ENCODE measurements at places on chromosomes 4 and X.

- no peak for DNase-seq
Observed at GRCh38 chr4:187910741-187911140, 84.8 kb upstream of the ZFP42 start.

GRCh38 chr4:182863501-182863900 is 53.7 kb downstream of the DCTD start:
- peak; percentile 76 for DNase-seq

DNA sequence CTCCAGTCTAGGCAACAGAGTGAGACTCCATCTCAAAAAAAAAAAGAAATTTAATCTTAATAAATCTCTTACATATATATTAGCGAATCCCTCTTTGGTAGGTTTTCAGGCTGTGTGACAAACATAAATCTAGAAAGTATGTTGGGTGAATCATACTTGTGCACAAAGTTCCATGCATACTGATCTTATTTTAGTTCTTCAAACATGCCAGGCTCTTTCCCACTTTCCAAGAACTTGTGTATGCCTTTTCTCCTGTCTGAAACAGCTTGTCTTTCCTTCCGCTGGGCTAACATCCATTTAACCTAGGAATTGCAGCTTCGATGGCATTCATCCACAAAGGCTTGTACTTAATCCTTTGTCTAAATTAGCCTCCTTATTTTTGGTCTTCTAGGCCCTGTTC is 156.6 kb upstream of the CASK start:
- no peak for DNase-seq

DNA sequence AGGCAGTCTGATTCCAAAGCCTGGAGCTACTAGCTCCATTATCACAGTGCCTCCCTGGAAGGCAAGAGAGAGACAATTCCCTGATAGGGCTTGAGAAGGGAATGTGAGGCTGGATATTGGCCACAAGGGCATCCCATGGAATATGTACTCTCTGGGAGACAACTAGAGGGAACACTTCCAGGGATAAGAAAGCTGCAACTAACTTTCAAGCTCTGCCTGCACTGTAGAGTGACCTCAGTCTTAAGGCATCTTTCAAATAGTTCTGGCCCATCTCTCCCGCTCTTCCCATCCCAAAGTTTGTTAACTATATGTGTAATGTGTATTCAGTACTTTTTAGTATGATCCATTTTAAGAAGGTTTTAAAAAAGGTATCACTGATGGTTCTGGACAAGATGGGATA is 13.1 kb upstream of the RNF212 start:
- DNase-seq = no peak

GRCh38 chrX:100830547-100830946 is 10.4 kb downstream of the CSTF2 start:
- DNase-seq = no peak

- DNase-seq = peak; percentile 11
Observed at GRCh38 chrX:137988470-137988869, 422.5 kb downstream of the ZIC3 start.

- no peak for DNase-seq
Observed at GRCh38 chr4:101987623-101988243, 197.2 kb downstream of the BANK1 start.

DNA sequence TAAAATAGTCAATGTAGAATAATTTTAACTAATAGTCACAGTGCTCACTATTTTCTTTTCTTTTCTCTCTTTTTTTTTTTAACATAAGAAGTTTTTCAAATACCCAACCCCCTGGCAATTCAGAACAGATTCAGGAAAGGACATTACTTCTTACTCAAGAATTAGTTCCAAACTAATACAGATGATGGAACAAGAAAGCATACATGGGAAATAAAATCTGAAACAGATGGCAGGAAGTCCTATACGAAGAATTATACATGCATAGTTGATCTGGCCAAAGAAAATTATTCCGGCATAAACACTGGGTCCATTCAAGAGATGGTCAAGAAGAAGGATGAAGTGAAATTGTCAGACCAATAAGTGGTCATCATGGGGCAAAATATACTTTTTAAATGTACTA is 614.4 kb upstream of the INTU start:
- DNase-seq = no peak

DNA sequence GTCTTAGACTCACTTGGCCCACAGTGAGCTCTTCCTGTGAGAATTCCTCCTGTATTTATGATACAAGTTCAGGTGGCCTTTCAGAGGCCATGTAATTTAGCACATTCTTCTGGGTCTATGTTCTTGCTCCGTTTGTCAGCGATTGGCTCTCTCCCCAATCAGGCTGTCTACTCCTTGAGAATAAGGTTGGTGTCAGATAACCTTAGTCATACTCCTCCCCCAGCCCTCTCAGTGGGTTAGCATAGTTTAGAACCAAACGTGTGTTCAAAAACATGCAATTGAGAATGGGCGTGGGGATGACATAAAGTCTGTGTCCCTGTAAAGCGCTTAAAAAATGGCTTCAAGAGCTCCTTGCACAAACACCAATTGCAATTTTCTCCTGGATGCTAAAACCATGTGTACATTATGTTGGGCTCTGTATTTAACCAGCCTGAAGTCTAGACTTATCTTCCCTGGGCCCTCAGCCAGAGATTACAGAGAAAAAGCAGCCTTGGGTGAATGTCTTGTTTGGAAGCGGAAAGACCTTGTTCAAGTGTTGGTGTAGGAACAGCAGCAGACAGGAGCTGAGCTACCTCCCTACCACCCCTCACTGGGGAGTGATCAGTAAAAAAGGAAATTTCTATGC is 9.9 kb upstream of the CT47C1 start:
- peak; percentile 31 for DNase-seq

GRCh38 chr4:179165000-179165738 is 1722.9 kb upstream of the AGA start:
- DNase-seq = no peak

DNA sequence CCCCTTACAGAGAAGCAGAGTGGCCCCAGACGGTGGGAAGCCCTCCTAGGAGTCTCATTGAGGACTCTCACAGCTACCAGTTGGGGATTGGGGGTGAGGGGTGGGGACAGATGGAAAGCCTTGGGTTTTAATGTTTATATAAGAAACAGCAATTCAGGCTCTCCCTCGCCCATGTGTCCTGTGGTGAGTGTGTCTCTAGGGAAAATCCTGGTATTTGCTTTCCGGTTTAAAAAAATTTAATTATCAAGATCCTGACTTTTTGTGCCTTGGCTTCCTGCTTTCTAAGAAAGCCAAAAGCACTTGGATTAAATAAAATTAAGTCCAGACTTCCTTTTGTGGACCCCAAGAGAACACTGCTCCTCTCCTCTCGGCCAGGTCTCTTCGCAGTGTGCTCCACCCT is 93.8 kb downstream of the SOWAHB start:
- peak; percentile 67 for DNase-seq

- DNase-seq = no peak
Observed at GRCh38 chr4:6647582-6648230, 7.2 kb downstream of the MRFAP1 start.

- no peak for DNase-seq
Observed at GRCh38 chr4:173401063-173401462, 2.1 kb upstream of the SCRG1 start.

GRCh38 chrX:10015355-10015722 is 48.2 kb downstream of the CLDN34 start:
- DNase-seq = no peak

DNA sequence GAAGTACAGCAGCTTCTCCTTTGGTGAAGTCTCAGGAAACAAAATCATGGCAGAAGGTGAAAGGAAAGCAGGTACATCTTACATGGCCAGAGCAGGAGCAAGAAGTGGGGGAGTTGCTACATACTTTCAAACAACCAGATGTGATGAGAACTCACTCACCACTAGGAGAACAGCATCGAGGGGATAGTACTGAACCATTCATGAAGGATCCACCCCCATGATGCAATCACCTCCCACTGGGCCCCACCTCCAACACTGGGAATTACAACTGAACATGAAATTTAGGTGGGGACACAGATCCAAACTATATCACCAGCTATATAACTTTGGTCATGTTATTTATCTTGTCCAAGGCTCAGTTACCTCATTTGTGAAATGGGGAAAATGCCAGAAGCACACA is 159.4 kb downstream of the OPHN1 start:
- DNase-seq = no peak

DNA sequence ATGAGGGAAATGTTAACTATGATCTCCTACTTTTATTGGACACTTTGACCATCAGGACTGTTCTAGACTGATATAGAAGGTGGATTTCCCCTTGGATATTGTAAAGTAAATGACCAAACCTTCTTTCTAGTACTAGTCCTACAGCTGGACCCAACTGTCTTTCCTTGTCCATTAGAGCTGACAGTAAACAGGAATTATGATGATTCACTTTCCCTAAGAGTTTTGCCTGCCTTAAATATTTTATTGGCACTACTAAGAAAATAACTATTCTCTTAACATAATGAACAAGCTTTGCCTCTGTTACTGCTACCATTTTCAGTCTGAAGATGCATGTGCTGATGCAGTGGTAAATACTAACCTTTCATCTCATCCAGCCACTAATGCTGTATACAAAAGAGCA is 915.4 kb downstream of the CENPC start:
- no peak for DNase-seq

- peak; percentile 5 for DNase-seq
Observed at GRCh38 chr4:87353592-87353991, 30.9 kb upstream of the HSD17B13 start.

GRCh38 chr4:61831987-61832386 is 631.9 kb downstream of the ADGRL3 start:
- peak; percentile 95 for DNase-seq

DNA sequence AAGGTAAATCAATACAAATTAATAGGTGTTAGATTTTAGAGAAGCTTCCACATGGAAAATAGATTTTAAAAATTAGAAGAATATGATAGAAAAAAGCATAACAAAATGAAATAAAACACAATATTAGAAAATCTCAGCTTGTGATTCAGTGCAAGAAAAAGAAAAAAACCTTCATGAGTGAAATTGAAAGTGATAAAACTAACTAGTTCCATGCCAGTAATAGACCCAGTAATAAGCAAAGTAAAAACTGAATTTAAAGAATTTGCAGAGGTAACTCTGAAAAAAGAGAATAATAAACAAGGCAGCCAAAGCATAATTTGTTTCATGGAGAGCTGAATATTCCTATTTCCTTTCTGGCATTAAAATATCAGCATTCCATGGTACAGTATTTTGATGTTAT is 174.3 kb upstream of the TENM3 start:
- DNase-seq = no peak

- DNase-seq = no peak
Observed at GRCh38 chrX:13158911-13159310, 114.5 kb upstream of the FAM9C start.

- DNase-seq = peak; percentile 63
Observed at GRCh38 chr4:153218961-153219360, 14.7 kb downstream of the TRIM2 start.

GRCh38 chrX:71671043-71671780 is 3.9 kb downstream of the LOC101059915 start:
- no peak for DNase-seq

DNA sequence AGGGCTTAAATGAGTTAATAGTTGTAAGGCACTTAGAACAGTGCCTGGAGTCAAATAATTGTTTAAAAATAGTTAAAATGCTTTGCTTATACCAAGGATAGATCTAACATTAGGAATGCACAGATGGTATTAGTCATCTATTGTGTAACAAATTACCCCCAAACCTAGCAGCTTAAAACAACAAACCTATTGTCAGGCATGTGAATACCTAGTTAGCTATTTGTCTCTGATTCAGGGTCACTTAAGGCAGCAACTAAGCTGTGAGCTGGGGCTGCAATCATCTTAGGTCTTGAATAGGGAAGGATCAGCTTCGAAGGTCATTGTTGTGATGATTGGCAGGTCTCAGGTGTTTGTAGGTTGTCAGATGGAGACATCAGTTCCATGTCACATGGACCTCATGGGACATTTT is 42.4 kb upstream of the AGA start:
- DNase-seq = peak; percentile 57

DNA sequence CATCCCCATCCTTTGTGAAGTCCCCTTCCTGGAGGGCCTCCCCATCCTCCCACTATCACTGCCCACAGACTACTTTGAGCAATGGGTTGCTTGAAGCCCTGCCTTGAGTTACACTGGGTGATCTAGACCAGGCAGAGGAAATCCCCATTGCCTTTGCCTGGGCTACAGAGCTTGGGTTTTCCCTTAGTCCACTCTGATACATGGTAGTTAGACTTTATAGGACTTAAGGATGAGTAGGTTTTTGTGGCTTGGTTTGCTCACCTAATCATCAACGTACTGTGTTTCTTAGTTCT is 56.6 kb downstream of the TMEM131L start:
- DNase-seq = no peak

GRCh38 chr4:131459430-131460101 is 1689.5 kb upstream of the PCDH10 start:
- peak; percentile 9 for DNase-seq

- DNase-seq = no peak
Observed at GRCh38 chr4:15702941-15703403, at the start of gene BST1. BST1 (plus strand) TSS chr4:15703065; CDS start chr4:15703145, 80 bp downstream.

- DNase-seq = no peak
Observed at GRCh38 chr4:152206185-152206584, 329.7 kb downstream of the FBXW7 start.

- no peak for DNase-seq
Observed at GRCh38 chrX:3407781-3408180, 61.3 kb upstream of the MXRA5 start.

- no peak for DNase-seq
Observed at GRCh38 chrX:150933945-150934350, 35.5 kb upstream of the CD99L2 start.

DNA sequence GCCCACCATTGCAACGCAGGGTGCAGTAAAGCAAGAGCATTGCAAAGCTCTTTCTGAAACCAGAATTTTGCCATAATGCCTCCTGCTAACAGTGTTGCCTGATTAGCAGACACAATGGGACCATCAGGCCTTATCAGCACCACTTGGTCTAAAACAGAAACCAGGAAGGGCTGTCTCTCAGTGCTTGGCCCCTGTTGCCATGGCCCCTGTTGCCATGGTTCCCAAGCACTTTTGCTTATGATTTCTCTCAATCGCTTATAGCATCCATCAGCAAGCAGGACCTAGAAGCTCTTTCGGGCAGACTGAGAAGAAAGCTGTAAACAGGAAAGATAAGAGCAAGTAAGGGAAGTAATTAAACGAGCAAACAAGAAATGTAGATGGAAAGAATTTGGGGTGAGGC is 36.8 kb downstream of the RTL5 start:
- DNase-seq = no peak

All from NCI-H69 (cell line).